Right ventricle myocardium inferior (tissue), 1 donor: ENCODE measurements at places on chromosomes 2 and 18. TPM values are rescaled to one million over a fixed set of nuclear protein-coding genes. Genes with fewer than 3 reads are reported as not detected.
A peak's percentile ranks its signal among the peaks of the same experiment; 100 is the strongest.

GRCh38 chr2:217945530-217945929 is 57.3 kb downstream of the TNS1 start:
- no peak for DNase-seq

FLACC1 gene
- 6.5 TPM for total RNA-seq

GRCh38 chr2:217267758-217268157 is 407.9 kb upstream of the TNP1 start:
- DNase-seq = no peak

CCBE1 gene
- total RNA-seq = 3.6 TPM

DNA sequence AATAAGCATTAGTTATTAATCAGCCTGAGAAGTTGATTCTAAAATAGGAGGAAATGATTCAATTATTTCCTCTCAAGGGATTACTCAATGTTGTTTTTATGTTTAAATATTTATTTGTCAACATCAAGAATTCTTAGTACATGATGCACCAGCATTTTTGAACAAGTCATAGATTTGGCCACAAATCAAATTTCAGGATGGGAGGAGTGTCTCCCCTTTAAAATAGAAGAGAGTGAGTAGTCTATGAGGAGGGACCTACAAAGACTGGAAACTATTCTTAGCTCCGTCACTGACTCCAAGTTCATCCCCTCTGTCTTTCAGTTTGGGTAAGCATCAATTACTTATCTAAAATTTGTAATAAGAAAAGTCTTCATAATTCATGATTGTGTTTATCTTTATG is 18.6 kb upstream of the IL18R1 start:
- no peak for DNase-seq

PID1 gene
- 8.4 TPM for total RNA-seq

- no peak for DNase-seq
These were observed 83.1 kb downstream of the FAM161A start for GRCh38 chr2:61770746-61771145.

DNA sequence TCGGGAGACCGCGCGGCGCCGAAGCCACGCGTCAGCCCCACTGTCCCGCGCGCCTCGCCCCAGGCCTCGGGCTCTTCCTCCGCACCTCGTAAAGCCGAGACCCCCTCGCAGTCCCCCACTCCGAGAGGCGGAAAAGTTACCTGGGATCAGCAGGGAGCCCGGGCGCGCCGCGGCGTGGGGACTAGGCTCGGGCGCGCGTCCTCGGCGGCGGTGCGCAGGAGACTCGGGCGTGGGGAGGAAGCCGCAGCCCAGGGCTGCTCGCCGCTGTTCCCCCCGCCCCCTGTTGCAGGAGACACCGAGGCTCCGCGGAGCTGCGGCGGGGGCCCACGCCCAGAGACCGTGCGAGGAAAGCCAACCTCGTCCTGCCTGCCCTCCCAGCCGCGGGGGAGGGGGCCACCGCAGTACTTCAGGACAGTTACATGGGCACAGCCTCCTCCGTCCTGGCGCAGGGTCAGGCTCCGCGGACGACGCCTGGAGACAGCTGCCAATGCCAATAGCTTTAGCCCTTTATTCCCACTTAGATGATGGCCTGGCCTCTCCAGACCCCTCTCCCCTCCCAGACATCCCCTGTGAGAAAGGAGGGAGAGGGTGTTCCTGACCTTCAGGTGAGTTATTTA is at the start of gene EPB41L3:
EPB41L3 (minus strand) TSS at position 225 of the 617 bp plus-strand sequence. CDS start 54,814 bp downstream, outside the sequence.
- DNase-seq = peak; percentile 78
